ENCODE measurements at places on chromosomes 1 and 21.

DNA sequence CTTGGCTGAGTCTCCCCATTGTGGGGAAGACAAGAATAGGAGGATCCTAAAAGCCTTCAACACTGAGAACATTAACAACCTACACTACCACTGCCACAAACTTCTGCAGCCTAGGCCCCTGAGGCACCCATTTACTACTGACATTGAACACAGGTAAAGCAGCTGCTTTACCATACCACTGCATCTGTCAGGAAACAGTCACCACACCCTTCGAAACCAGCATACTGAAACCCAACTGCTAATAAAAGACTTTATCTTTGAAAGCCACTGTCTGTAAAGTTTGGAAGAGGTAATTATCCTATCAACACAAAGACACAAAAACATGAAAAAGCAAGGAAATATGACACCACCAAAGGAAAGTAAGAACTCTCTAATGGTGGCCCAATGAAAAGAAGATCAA lies 7.4 kb downstream of the IFNAR1 start:
- peaks cover 64% of the 10 kb centered on the region for H3K4me1 ChIP-seq
- 0 out of 2 replicates have a peak overlapping the region, but pooled peaks have one; percentile 2 for H3K4me3 ChIP-seq
- peak; percentile 94 for DNase-seq

DNA sequence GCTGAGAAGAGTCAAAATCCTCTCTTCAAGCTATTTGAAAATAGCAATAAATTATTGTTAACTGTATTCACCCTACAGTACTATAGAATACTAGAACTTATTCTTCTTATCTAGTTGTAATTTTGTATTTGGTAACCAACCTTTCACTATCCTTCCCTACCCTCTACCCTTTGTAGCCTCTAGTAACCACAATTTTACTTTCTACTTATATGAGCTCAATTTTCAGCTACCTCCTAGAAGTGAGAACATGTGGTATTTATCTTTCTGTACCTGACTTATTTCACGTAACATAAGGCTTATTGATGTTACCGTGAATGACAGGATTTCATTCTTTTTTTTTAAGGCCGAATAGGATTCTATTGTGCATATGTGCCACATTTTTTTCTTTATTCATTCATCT lies 30.0 kb downstream of the ZC3H11B start:
- peaks cover 4% of the 10 kb centered on the region for H3K27me3 ChIP-seq
- H3K36me3 ChIP-seq: no peaks in the 10 kb centered on the region
- H3K4me3 ChIP-seq: no peak overlapping the region

- peaks cover 14% of the 10 kb centered on the region for H3K4me1 ChIP-seq
- no peaks in the 10 kb centered on the region for H3K36me3 ChIP-seq
- no peak overlapping the region for H3K4me3 ChIP-seq
- no peak overlapping the region for H3K27ac ChIP-seq
These were observed 2.2 kb downstream of the TLR5 start for GRCh38 chr1:223140611-223141405.

- H3K4me3 ChIP-seq: no peak overlapping the region
- H3K4me1 ChIP-seq: no peaks in the 10 kb centered on the region
- no peak overlapping the region for H3K27ac ChIP-seq
- H3K27me3 ChIP-seq: no peaks in the 10 kb centered on the region
These were observed 80.4 kb downstream of the KIF26B start for GRCh38 chr1:245235156-245235555.

DNA sequence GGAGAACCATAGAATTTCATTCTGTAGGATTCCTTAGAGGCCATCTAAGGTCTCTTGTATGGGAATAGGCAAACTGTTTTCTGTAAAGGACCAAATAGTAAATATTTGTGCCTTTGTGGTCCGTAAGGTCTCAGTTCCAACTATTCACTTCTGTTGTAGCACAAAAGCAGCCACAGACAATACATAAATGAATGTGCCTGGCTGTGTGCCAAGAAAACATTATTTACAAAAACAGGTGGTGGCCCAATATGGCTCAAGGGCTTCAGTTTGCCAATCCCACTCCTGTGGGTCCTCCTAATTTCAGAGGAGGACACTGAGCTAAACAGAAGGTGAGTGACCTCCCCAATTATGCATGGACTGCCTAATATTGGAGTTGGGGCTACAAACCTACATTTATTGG lies 67.6 kb upstream of the EDEM3 start:
- no peaks in the 10 kb centered on the region for H3K36me3 ChIP-seq
- DNase-seq: peak; percentile 5
- H3K4me3 ChIP-seq: no peak overlapping the region
- H3K27ac ChIP-seq: no peak overlapping the region
- no peaks in the 10 kb centered on the region for H3K27me3 ChIP-seq

GRCh38 chr1:185824106-185824505 lies 89.9 kb downstream of the HMCN1 start:
- H3K27me3 ChIP-seq: no peaks in the 10 kb centered on the region
- H3K4me3 ChIP-seq: no peak overlapping the region
- no peak for DNase-seq
- no peaks in the 10 kb centered on the region for H3K4me1 ChIP-seq
- no peak overlapping the region for H3K27ac ChIP-seq
- H3K36me3 ChIP-seq: no peaks in the 10 kb centered on the region

- H3K4me1 ChIP-seq: peaks cover 48% of the 10 kb centered on the region
- H3K36me3 ChIP-seq: no peaks in the 10 kb centered on the region
- no peaks in the 10 kb centered on the region for H3K27me3 ChIP-seq
- no peak overlapping the region for H3K4me3 ChIP-seq
- no peak overlapping the region for H3K27ac ChIP-seq
These were observed 21.9 kb downstream of the TMCC2 start for GRCh38 chr1:205249651-205250050.

DNA sequence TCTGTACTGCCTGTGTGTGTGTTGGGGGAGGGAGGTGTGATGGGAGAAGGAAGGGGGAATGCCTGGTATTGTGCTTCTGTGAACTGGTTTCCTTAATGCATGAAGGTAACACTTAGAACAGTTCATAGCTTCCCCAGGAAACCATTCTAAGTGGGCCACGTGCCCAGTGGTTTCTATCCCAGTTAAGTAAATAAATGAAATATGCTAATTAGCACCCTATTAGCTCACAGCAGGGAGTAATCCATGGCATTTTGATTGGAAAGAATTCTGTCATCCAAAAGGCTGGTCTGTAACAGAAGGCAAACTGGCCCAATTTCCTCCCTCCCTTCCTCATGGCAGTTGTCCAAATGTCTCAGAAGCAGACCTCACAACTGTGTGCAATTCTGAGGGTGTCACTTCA lies 199.3 kb downstream of the TTLL7 start:
- no peaks in the 10 kb centered on the region for H3K4me1 ChIP-seq
- no peak overlapping the region for H3K27ac ChIP-seq
- no peak overlapping the region for H3K4me3 ChIP-seq

- H3K4me3 ChIP-seq: no peak overlapping the region
- DNase-seq: no peak
- H3K27me3 ChIP-seq: no peaks in the 10 kb centered on the region
- no peak overlapping the region for H3K27ac ChIP-seq
These were observed 69.3 kb downstream of the SPAG17 start for GRCh38 chr1:118115567-118116295.

GRCh38 chr1:17585266-17585987 lies 45.9 kb downstream of the ARHGEF10L start:
- no peak for DNase-seq
- H3K27ac ChIP-seq: no peak overlapping the region
- H3K36me3 ChIP-seq: no peaks in the 10 kb centered on the region

DNA sequence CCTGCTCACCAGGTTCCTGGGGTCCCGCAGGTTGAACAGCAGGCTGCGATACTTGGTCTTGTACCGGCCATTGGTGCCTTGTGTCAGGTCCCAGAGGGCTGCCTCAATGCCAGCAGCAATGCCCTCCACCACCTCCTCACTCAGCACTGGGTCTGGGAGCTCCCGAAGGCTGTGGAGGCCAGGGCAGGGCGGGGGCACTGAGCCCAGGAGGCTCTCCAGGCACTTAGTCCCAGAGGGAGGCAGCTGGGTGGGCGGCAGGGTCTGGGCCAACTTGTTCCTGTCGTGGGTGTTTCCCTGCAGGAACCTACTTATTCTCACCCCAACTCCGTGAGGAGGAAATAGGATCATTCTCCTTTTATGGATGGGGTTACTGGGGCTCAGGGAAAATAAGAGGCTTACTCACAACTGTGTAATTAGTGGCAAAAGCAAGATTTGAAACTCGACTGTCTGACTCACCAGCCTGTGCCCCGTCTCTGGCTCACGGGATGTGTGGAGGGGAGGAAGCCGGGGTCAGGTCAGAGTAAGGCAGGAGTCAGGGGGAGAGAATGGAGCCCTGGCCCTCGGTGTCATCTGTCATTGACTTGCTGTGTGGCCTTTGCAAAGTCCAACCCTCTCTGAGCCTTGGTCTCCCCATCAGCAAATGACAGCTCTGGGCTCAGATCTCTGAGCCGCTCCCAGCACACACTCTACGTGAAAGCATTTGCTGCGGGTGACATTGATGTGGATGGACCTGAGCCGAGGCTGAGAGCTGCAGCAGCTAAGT lies 17.2 kb downstream of the SPOCD1 start:
- peaks cover 59% of the 10 kb centered on the region for H3K27me3 ChIP-seq
- H3K4me3 ChIP-seq: no peak overlapping the region
- H3K27ac ChIP-seq: no peak overlapping the region
- no peak for DNase-seq
- H3K4me1 ChIP-seq: no peaks in the 10 kb centered on the region

DNA sequence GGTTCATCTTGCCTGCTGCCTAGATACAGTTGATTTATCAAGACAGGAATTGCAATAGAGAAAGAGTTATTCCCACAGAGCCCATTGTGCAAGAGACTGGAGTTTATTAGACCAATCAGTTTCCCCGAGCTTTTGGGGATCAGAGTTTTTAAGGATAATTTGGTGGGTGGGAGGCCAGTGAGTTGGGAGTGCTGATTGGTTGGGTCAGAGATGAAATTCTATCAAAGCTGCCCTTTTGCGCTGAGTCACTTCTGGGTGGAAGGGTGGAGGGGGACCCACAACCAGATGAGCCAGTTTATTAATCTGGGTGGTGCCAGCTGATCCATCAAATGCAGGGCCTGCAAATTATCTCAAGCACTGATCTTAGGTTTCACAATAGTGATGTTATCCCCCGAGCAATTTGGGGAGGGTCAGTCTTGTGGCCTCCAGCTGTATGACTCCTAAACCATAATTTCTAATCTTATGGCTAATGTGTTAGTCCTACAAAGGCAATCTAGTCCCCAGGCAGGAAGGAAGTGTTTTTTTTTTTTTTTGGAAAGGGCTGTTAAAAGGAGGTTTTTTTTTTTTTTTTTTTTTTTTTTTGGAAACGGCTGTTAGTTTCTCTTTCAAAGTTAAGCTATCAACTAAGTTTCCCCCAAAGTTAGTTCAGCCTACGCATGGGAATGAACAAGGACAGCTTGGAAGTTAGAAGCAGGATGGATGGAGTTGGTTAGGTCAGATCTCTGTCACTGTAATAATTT lies 7.4 kb downstream of the SLC16A4 start:
- H3K27ac ChIP-seq: no peak overlapping the region
- no peak overlapping the region for H3K4me3 ChIP-seq
- no peaks in the 10 kb centered on the region for H3K36me3 ChIP-seq
- no peak for DNase-seq

- H3K4me1 ChIP-seq: no peaks in the 10 kb centered on the region
- no peak for DNase-seq
- H3K27ac ChIP-seq: no peak overlapping the region
- no peaks in the 10 kb centered on the region for H3K36me3 ChIP-seq
- H3K4me3 ChIP-seq: no peak overlapping the region
- H3K27me3 ChIP-seq: no peaks in the 10 kb centered on the region
These were observed 54.7 kb upstream of the ZRANB2 start for GRCh38 chr1:71135571-71135970.

DNA sequence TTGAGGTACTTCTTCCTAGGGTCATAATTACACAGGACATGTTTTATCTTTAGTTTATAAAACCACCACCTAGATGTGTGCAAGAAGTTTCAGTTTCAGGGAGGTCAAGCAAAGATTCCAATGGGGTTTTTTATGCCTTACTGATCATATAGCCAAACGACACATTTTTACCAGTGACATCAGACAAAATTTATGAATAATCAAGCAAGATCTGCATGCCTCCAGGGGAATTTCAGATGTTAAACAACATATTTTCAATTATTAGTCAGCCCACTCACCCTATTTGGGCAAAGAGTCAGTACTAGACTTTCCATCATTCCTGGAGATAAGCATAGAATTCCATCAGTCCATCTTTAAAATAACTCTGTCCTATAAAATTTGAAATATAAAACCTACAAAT lies 867.4 kb downstream of the KCNT2 start:
- peak; percentile 35 for DNase-seq
- no peaks in the 10 kb centered on the region for H3K27me3 ChIP-seq
- H3K27ac ChIP-seq: no peak overlapping the region

GRCh38 chr1:238639861-238640260 lies 746.5 kb upstream of the CHRM3 start:
- no peaks in the 10 kb centered on the region for H3K36me3 ChIP-seq
- no peaks in the 10 kb centered on the region for H3K4me1 ChIP-seq
- no peak overlapping the region for H3K27ac ChIP-seq
- no peaks in the 10 kb centered on the region for H3K27me3 ChIP-seq
- DNase-seq: no peak

DNA sequence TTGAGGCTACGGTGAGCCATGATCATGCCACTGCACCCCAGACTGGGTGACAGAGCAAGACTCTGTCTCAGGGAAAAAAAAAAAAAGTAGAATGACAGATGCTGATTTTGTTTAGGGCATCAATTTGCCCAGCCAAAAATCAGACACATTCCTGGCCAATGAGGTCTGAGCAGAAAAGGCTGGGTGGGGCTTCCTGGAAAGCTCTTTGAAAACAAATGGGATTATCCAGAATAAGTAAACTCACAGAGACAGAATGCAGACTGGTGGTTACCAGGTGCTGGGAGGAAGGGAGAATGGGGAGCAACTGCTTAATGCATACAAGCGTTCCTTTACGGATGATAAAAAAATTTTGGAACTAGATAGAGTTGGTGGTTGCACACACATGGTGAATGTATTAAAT lies 10.1 kb upstream of the CITED4 start:
- no peak overlapping the region for H3K4me3 ChIP-seq
- H3K4me1 ChIP-seq: 0 out of 2 replicates have a peak, but pooled peaks cover 5% of the 10 kb centered on the region
- no peak overlapping the region for H3K27ac ChIP-seq

GRCh38 chr1:43653339-43653738 lies 3.4 kb downstream of the KDM4A start:
- H3K4me3 ChIP-seq: no peak overlapping the region
- H3K36me3 ChIP-seq: peaks cover 11% of the 10 kb centered on the region
- no peak overlapping the region for H3K27ac ChIP-seq
- H3K27me3 ChIP-seq: 0 out of 2 replicates have a peak, but pooled peaks cover 2% of the 10 kb centered on the region
- H3K4me1 ChIP-seq: no peaks in the 10 kb centered on the region
- DNase-seq: peak; percentile 31

DNA sequence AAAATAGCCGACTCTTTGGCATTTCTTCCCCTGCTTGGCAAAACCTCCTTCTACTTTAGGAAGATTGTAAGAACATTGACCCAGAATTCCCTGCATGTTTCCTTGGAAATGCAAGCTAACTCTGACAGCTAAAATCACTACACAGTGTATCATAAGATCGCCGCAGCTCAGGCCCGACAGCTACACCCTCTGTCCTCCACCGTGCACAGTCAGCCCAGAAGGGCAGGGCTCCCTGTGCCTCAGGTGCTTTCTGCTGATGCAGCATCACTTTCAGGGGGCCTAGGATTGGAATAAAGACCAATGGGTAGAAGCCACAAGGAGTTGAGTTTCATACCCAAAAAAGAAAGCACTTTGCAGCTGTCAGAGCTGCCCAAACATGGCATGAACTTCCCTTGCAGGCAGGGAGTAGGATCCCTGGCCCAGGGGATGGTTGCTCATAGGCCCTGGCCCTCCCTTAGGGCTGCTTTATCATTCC lies 145.3 kb downstream of the SEC16B start:
- H3K4me3 ChIP-seq: peak overlapping the region; percentile 5
- no peaks in the 10 kb centered on the region for H3K36me3 ChIP-seq
- DNase-seq: peak; percentile 97
- peak overlapping the region; percentile 85 for H3K27ac ChIP-seq
- H3K4me1 ChIP-seq: peaks cover 39% of the 10 kb centered on the region
